Right ventricle myocardium inferior (tissue), 1 donor: ENCODE measurements at places on chromosomes 13 and 19. TPM values are rescaled to one million over a fixed set of nuclear protein-coding genes. Genes with fewer than 3 reads are reported as not detected.

DNA sequence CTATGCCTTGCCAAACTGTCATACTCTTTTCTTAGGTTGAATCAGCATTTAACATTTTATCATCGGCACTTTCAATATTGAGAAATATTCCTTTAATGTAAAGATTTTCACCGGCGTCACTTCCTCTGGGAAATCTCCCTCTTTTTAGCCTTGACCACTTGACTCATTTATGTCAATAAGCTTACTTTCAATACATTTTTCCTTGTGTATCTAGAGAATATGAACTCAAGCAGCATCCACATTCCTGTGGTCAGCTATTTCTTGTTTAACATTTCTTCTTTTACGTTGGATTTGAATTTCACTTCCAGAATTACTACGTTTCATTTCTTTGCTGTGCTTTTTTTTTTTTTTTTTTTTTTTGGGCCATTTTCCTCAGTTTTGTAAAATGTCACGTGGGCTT is 271.2 kb upstream of the HTR2A start:
- no peak for DNase-seq

GRCh38 chr19:47511681-47512080 is 3.2 kb downstream of the NAPA start:
- no peak for DNase-seq

GRCh38 chr13:114104655-114105520 is 27.5 kb downstream of the RASA3 start:
- DNase-seq = no peak

PINLYP gene
- 2.2 TPM for total RNA-seq

DNA sequence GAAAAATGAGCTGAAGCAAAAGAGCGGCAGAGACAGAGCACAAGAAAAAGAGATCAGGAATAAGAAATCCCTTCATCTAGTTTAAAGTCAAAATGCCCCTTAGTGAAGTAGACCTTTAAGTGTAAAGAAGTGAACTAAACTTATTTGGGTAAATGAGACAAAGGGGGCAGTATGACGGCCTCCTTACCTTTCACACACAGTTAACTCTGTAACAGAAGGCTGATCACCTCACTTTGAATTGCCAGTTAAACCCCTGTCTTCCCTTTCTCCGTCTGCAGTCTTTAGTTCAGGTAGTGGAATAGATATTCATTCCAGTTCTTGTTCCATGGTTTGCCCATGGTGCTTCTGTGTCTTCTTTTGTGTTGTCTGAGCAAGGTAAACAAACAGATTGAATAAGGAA is 1029.8 kb downstream of the DIAPH3 start:
- no peak for DNase-seq

- no peak for DNase-seq
These were observed 9.3 kb upstream of the TRPC4 start for GRCh38 chr13:37878921-37879320.

ZGLP1 gene
- 0.65 TPM for total RNA-seq

- DNase-seq = no peak
These were observed at the start of gene GPR183 for GRCh38 chr13:99307247-99307646. Gene GPR183, minus strand, starts transcription at chr13:99307399. Its CDS starts 11,254 bp downstream, at chr13:99296145.

GAS6 gene
- 189 TPM for total RNA-seq

- DNase-seq = no peak
These were observed 318.7 kb upstream of the KLF12 start for GRCh38 chr13:74452881-74453280.

RXFP2 gene
- not detected for total RNA-seq

DNA sequence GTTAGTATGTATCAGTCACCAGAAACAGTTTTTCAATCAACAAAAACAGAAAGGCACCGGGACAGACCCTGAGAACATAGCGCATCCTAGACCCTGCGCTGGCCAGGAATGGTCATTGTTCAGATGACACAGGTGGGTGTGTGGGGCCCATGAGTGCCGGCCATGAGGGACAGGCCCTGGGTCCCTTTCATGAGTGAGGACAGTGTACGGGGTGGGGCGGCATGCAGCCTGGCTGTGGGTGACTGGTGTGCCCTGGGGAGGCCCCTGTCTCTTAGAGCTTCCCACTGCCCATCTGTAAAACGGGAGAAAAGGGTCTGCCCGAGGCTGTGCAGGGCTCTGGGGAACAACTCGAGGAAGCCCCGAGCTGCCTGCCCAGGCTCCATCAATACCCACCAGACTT is 25.8 kb downstream of the PBX4 start:
- DNase-seq = no peak

- DNase-seq = no peak
These were observed 9.0 kb downstream of the PTH2 start for GRCh38 chr19:49414256-49414655.

IZUMO2 gene
- not detected for total RNA-seq

DNA sequence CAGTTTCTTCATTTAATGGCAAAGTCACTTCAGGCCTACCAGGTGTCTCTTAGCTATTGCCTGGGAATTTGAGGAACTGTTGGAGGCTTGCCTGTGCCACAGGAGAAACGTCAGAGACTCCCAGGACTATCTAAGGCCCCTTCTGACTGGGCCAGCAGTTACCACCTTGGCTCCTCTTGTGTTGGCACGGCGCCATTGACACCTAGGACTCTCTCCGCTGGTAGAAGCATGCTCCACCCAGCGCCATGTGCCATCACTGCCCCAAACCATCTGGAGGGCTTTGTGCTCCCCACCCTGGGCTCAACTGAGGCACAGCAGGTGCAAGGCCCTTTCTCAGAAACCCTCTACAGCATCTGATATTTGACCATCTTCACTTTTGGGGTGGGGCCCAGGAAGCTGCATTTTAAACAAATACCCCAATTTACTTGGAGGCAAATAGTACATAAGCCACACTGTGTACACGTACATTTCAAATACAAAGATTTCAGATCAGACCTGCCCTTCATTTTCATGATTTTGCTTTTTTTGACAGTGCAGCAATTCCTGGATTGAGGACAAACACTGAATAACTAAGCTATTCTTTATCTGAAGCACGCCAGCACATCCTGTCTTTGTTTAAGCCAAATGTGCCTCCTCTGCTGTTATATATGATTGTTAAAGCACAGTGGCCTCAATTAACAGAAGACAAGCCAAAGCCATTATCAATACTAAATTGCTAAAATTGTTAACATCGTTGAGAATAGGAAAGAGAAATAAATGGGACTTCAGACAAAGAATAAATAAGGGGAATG is 59.9 kb upstream of the TPP2 start:
- DNase-seq = no peak

DNA sequence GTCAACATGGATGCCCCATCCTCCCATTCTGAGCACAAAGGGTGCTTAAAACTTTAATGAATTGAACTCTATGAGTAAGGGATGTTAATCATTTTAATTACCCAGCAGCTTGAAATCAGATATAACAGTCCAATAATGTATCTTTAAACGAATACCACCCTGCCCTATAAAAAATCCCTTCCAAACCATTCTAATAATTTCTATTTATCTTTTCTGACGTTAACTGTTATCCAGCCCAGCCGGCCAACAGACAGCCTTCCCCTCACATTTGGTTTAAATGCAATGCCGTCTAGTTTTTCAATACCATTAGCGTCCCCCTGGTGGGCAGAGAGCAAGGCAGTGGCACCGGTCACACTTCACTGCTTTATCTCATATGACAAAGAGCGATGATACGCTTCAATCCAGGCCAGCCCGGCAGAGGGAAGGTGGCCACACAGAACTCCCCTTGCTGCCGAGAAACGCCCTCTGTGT is 402.2 kb upstream of the ZNF507 start:
- DNase-seq = no peak

- no peak for DNase-seq
These were observed 19.2 kb downstream of the KLK5 start for GRCh38 chr19:50933640-50934039.

- no peak for DNase-seq
These were observed 10.0 kb downstream of the ATP7B start for GRCh38 chr13:52001120-52001731.

- no peak for DNase-seq
These were observed 9.1 kb upstream of the EBI3 start for GRCh38 chr19:4220188-4220587.

KLF2 gene
- 73.1 TPM for total RNA-seq

CYP2A7 gene
- total RNA-seq = not detected

GRCh38 chr13:18235756-18236527 is 945.7 kb downstream of the TUBA3C start:
- DNase-seq = no peak

PLEKHF1 gene
- 43.6 TPM for total RNA-seq

AXL gene
- 19.8 TPM for total RNA-seq

DNA sequence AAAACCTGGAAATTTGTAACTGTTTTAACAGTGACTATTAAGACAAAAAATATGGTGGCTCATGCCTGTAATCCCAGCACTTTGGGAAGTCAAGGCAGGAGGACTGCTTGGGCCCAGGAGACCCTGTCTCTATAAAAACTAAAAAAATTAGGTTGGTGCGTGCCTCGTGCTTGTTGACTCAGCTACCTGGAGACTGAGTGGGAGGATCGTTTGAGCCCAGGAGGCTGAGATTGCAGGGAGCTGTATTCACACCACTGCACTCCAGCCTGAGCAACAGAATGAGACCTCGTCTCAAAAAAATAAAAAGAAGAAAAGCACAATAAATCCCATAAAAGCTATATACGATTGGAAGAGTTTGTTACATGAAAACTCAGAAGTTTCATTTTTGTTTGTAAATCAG is 23.7 kb downstream of the KLF5 start:
- no peak for DNase-seq

DNA sequence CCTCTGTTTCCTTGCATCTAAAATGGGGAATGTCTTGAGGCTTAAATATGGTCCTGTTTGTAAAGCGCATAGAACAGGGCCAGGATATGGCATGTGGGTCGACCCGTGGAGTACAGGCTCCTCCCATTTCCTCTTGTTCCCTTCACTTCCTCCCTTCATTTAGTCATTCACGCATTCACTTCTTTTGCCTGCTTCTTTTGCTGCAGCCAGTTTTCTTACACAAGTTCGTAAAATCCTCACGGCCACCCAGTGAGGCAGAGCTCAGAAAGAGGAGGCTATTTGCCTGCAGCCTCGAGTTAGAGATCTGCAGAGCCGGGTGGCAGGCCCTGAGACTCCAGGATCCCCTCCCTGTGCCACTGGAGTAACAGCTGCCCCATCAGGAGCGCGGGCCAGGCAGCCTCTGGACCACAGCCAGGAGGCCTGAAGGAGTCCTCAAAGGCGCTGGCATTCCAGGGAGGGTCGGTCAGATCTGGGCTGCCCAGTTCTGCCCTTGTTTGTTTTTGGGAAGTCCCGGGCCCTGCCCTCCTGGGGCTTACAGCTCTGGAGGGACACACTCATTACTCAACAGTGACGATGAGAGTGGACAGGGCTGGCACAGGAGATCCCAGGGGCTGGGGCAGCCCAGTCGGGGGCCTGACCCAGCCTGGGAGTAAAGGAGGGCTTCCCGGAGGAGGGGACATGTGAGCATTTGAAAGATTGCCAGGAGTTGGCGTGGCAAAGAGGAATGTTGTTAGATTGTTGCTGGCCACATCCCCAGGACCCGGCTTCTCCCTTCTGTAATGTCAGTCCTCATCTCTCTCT is 4.6 kb downstream of the PPP5C start:
- DNase-seq = no peak

GRCh38 chr13:49922301-49922700 is 13.8 kb downstream of the SPRYD7 start:
- no peak for DNase-seq

DNA sequence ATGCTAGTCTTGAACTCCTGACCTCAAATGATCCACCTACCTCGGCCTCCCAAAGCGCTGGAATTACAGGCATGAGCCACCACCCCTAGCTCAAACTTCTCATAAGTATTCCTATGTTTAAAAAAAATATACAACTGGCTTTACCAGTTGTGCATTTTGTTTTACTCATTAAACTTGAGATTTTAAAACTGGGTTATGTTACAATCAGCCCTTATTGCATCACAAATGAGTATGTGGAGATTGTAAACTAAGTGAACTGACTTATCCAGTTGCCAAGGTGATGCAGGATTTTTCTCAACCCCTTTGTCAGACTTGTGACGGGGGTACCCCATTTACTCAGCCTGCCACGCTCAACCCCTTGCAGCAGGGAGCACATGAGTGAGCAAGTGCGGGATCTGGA is 14.4 kb upstream of the GTF2F2 start:
- DNase-seq = no peak

RNF17 gene
- not detected for total RNA-seq

MEIOSIN gene
- not detected for total RNA-seq

DNA sequence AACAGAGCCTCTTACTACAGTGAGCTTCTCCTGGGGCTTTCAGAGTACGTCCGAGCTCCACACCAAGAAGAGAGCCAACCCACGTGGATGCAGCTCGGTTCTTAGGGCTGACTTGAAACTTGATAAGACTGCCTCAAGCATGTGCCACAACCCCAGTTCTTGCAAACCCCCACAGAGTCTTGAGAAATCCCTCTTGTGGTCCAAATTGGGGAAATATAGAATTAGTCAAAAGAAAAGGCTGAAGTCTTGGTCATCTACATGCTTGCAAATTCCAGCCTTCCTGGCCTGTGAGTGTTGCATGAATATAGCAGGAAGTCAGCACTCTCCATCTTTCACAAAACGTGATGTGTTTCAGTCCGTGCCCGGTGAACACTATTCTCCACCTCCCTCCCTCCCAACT is 95.2 kb downstream of the GGACT start:
- no peak for DNase-seq

IFNL1 gene
- not detected for total RNA-seq

DNA sequence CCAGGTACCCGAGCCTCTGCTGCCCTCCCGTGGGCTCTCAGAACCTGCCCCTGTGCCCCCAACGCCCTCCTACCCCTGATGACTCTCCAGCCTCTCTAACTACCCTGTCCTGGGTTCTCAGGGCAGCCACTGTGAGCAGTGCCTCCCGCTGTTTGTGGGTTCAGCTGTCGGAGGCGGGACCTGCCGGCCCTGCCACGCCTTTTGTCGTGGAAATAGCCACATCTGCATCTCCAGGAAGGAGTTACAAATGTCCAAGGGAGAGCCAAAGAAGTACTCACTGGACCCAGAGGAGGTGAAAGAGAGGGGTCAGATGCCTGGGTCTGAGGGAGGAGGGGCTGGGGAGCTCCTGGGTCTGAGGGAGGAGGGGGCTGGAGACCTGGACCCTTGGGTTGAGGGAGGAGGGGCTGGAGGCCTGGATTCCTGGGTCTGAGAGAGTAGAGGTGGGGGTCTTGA is 20.0 kb downstream of the CNFN start:
- peak; percentile 57 for DNase-seq

GRCh38 chr13:78139765-78140164 is 221.1 kb upstream of the EDNRB start:
- no peak for DNase-seq

DNA sequence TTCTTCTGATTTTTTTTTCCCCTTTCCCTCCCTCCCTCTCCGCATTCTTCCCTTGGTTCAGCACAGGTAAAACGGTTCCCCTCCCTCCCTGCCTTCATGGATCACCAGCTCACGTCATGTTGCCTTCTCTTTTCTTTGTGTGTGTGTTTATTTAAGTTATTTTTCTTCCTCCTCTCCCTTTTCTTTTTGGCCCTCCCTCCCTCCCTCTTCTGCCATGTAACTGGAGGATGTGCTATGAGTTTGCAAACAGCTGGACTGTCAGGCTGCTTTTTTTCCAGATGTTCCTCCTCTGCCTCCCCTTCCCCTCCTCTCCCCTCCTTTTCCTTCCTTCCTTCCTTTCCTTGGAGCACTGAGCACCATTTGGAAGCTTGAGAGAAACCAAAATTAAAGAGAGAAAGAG is 2.0 kb downstream of the LENG9 start:
- DNase-seq = no peak
